ENCODE measurements at places on chromosomes 16 and 17.

DNA sequence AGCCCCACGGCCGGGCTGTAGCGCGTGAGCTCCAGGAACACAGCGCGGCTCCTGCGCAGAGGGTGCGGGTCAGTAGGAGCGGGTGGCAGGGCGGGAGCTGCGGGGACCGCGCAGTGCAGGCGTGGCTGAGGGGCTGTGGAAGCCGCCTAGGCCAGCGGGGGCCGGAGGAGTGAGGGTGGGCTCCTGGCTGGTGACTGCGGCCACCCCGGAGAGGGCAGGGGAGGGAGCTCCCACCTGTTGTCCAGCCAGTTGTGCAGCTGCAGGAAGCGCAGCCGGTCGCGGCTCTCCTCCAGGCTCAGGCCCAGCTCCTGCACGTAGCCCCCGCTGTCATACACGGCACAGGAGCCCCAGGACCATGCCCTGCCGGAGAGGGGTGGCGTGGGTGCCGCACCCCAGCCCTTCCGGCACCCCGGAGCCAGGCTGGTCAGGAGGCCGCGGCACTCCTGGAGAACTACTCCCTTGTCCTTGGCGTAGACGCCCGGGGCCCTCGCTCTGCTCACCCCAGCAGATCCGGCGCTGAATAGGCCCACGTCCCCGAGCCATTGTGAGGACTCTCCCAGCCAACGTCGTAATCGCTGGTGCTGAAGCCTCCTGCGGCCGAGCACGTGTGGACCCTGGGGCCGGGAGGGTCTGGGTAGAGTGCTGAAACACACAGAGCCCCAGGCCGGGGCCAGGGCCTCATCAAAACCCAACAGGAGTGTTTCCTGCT lies 43.9 kb downstream of the TSC2 start:
- no peak for DNase-seq

GRCh38 chr16:67246756-67247191 lies 507 bp downstream of the FHOD1 start:
- no peak for DNase-seq

- no peak for DNase-seq
Measured at GRCh38 chr17:35879773-35880654, at the start of gene CCL5. Gene CCL5, minus strand, starts transcription at chr17:35880360.

DNA sequence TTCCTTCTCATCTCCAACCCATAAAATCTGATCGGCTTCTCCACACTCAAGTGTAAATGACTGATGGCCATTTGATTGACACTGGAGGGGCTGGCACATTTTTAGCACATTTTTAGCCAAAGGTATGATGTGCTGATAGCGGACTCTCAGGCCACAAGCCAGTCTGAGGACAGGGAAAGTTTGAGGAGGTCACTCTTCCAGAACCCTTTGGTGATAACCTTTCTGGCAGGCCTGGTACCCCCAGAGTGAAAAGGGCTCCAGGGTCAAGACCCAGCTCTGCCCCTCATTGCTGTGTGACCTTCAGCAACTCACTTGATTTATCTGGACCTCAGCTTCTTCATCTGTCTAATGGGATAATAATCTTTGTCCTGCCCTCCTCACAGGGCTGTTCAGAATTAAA lies 1.7 kb upstream of the NLRC5 start:
- no peak for DNase-seq

DNA sequence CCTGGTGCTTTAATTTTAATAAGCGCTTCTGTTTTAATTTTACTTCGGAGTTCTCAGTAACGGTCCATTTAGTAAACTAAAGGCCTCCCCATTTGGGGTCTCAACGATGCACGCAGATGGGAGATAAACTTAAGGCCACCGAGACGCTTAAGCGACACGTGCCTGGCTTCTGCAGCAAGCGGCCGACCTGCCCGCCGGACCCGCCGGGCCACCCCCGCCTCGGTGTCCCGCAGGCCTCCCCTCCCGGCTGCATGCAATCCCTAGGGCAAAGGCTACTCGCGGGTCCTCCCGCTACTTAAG lies 592 bp downstream of the GCSH start:
- no peak for DNase-seq

- DNase-seq, result no peak
Measured at GRCh38 chr16:11478431-11479119, 108.1 kb downstream of the LITAF start.

- peak; percentile 14 for DNase-seq
Measured at GRCh38 chr16:25219070-25219737, 2.5 kb downstream of the AQP8 start.

- DNase-seq, result no peak
Measured at GRCh38 chr16:85396879-85397871, 215.9 kb upstream of the GSE1 start.

DNA sequence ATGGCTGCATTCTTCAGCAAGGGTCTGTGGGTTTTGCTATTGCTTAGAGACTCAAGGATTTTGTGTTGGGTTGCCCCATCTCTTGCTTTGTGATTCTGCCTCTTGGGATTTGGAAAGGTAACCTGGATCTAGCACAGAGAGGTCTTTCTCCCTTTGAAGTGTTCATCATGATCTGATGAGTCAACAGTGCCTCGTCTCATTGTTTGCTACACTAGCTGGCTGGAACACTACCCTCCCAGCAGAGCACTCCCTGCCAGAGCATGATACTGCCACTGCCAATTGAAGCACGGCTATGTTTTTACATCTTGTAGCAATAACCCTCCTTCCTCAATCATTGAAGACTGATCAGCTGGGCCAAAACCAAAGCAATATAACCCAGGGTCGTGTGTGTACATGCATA lies 361.0 kb downstream of the CDH13 start:
- DNase-seq, result no peak

DNA sequence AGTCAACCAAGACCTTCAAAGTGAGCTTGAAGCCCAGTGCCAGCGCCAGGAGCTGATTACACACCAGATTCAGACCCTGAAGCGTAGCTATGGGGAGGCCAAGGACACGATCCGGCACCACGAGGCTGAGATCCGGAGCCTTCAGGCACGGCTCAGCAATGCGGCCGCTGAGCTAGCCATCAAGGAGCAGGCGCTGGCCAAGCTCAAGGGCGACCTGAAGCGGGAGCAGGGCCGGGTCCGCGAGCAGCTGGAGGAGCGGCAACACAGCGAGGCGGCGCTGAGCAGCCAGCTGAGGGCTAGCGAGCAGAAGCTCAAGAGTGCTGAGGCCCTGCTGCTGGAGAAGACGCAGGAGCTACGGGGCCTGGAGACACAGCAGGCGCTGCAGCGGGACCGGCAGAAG lies 42.0 kb downstream of the PLD6 start:
- DNase-seq, result no peak

- no peak for DNase-seq
Measured at GRCh38 chr17:18324140-18325050, 9.3 kb downstream of the SMCR8 start.

DNA sequence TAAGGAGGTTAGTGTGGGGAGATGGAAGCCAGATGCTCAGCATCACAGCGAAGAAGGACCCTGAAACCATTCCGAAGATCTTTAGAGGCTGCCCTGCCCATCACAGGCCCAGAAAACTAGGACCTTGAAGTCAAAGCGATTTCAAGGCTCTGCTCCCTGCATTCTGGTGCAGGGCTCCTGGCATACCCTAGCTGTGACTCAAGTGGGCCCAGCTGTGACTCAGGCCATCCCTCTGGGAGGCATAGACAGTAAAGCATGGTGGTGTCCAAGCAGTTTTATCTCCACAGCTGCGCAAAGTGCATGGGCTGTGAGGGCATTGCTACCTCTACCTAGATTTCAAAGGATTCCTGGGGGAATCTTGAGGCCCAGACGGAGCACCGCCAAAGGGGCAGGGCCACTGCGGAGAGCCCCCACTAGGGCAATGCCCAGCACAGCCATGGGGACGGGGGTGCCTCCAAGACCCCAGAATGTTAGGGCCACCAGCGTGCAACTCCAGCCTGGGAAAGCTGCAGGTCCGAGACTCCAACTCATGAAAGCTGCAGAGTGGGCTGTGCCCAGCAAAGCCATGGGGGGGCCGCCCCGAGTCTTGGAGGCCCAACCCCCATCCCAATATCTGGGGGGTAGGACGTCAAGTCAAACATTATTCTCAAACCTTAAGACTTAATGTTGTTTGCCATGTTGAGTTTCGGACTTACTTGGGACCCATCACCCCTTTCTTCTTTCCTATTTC lies 11.7 kb upstream of the ZNF594 start:
- peak; percentile 38 for DNase-seq

DNA sequence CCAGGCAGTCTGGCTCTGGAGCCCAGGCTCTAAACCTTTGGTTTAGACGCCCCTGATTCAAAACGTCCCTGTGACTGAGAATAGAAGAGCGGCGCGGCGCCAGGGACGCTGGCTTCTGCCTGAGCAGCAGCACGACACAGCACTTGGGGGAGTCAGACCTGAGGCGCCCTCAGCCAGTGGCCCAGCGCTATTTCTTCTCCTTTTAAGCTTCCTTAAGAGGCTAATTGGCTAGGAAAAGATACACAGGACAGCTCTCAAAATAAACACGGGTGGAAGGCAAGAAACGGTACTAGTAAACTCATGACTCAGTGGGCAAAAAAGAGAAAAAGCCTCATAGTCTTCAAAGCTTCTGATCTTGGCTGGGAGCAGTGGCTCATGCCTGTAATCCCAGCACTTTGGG lies 34.9 kb downstream of the GTF3C1 start:
- DNase-seq, result no peak

GRCh38 chr17:14871921-14872320 lies 393.2 kb downstream of the PMP22 start:
- DNase-seq, result no peak

DNA sequence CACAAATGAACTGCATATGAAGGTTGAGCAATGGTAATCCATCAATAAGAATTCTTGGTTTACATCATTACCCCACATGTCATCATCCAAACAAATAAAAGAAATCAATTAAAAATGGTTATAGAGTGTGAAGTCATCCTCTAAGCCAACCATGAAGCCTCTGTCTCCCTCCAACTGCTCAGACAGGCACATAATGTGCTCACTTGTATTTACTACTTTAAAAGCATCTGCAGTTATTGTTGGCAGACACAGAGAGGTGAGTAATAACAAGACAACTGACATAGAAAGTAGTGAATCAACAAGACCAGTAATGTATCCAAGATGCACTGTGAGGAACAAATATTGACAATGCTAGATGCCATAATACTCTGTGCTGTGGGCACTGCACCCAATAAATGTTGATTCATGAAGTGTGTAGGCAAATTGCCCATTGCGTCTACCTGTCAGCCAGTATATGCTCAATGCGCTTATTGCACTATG lies 20.0 kb downstream of the ADAMTS18 start:
- peak; percentile 29 for DNase-seq

DNA sequence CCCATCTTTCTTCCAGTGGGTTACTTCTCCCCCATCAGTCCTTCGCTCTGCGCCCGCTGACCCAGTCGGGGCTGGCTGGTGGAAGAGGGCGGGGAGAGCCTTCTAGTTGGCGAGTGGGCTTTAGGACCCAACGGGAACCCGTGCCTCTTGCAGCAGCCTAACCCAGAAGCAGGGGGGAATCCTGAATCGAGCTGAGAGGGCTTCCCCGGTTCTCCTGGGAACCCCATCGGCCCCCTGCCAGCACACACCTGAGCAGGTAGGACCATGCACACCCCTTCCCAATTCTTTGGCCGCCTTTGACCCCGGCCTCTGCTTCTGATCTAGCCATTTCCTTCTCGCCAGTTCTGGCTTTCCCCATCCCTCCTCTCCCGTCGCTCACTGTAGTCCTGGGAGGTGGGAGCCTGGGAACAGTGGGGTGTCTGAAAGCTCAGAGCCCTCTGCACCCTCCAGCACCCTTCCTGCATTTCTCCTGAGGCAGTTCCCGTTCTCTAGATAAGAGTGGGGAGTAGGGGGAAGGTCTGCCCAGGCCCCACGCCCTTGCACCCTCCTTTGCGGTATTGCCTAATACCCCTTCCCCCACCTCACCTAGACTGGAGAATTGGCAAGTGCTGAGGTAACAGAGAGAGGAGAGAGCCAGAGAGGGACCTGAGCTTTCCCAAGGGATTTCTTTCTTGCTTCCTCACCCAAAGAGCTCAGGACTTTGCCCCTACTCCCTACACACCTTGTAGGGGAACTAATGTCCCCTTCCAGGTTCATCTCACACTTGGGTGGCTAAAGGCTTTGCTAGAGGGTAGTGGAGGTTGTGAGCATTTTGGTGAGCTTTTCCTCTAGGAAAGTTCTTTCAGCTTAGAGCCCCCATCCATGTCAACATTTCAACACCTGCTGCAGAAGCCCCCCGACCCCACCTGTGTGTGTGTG lies at the start of gene RARA:
RARA (plus strand) TSS at position 150 of the 918 bp plus-strand sequence. CDS start 22,039 bp downstream, outside the sequence.
- no peak for DNase-seq

GRCh38 chr17:77616254-77616731 lies 342.2 kb upstream of the TNRC6C start:
- DNase-seq, result peak; percentile 40

GRCh38 chr17:20263595-20263994 lies 203.7 kb downstream of the LGALS9B start:
- DNase-seq, result no peak

DNA sequence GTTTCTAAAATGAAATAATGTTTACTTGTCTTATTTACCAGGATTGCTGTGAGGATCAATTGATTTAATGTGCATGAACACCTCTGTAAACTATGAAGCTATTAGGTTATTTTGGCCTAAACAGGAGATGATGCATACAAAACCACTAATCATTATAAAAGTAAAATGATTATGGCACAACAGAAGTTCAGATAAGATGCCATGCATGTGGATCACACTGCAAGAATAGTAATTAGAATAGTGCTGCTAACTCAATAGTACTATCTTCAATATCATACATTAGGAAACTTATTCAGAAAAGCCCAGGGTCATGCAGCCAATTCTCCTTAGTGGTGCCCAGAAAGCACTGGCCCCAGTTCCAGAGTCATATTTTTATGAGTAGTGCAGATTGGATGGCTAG lies 66.9 kb downstream of the TMEM100 start:
- DNase-seq, result no peak

GRCh38 chr17:2420176-2420575 lies 19.3 kb upstream of the MNT start:
- no peak for DNase-seq

GRCh38 chr17:4591529-4591928 lies 7.2 kb downstream of the SMTNL2 start:
- DNase-seq, result peak; percentile 53

- no peak for DNase-seq
Measured at GRCh38 chr16:30947541-30947858, 1.4 kb upstream of the ORAI3 start.

DNA sequence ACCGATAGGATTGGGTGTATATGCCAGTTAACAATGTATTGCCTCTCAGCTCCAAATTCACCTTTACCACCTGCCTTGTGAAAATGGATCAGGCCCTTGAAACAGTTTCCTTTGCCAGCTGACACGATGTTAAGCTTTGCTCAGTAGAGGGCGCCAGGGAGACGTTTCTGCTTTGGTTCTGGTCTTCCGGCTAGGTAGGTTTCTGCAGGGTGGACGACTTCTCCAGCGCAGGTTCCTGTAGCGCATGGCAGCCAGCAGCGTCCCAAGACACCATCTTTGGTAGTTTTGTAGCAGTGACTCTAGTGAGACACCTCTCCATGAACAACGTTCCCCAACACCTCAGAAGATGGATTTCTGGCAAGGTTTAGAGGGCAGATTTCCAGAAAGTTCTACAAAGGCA lies 24.0 kb downstream of the SYCE1L start:
- peak; percentile 1 for DNase-seq
